ENCODE measurements at places on chromosomes 12 and 14. TPM values are rescaled to one million over a fixed set of nuclear protein-coding genes. Genes with fewer than 3 reads are reported as not detected.

Gene ERP27
- total RNA-seq = 0.37 TPM

Gene CCDC88C
- 1.6 TPM for total RNA-seq

Gene RNU6-7
- not detected for total RNA-seq

Gene KRT78
- not detected for total RNA-seq

Gene RPL41
- total RNA-seq = 4,110 TPM

Gene PPP1R36
- total RNA-seq = 0.56 TPM

Gene PPP1R1A
- 0.54 TPM for total RNA-seq

Gene PLEKHD1
- total RNA-seq = not detected

Gene ANKRD9
- 11.4 TPM for total RNA-seq

Gene KRT73
- not detected for total RNA-seq

Gene OR10P1
- not detected for total RNA-seq

Gene ASPG
- not detected for total RNA-seq

Gene RND1
- 0.39 TPM for total RNA-seq

Gene RNASE3
- total RNA-seq = not detected

Gene PAPLN
- total RNA-seq = 33.1 TPM

Gene LRP1-AS
- not detected for total RNA-seq

Gene DACT1
- total RNA-seq = 6.2 TPM

Gene RASSF8
- total RNA-seq = 56.6 TPM

Gene GAS2L3
- 3.3 TPM for total RNA-seq

Gene CRACR2A
- 4.2 TPM for total RNA-seq

Gene LRRC10
- not detected for total RNA-seq

Gene ADCY4
- 0.94 TPM for total RNA-seq

Gene AQP2
- total RNA-seq = 0.31 TPM

Gene LRR1
- total RNA-seq = 5.7 TPM

Gene IAPP
- total RNA-seq = not detected

Gene YY1
- total RNA-seq = 39.6 TPM

Gene SSPN
- 7.2 TPM for total RNA-seq

Gene TSPAN19
- not detected for total RNA-seq

Gene SLC2A14
- not detected for total RNA-seq

Gene C12orf60
- total RNA-seq = 1.8 TPM

Gene LRTM2
- total RNA-seq = not detected

Gene FOXG1
- 0.05 TPM for total RNA-seq

Gene PZP
- not detected for total RNA-seq

Gene C1R
- total RNA-seq = 903 TPM

Gene DCN
- 2,110 TPM for total RNA-seq

Gene FAM186B
- total RNA-seq = 0.06 TPM

Gene KRT83
- total RNA-seq = not detected

Gene DAO
- total RNA-seq = not detected

Gene CPNE6
- not detected for total RNA-seq

Gene RNU4-1
- under 0.01 TPM for total RNA-seq

Gene KRT72
- not detected for total RNA-seq

Gene MUCL1
- not detected for total RNA-seq

Gene GALNT16
- 0.37 TPM for total RNA-seq

Gene TSHR
- not detected for total RNA-seq

Gene DHRS2
- not detected for total RNA-seq

Gene RASAL1
- total RNA-seq = not detected

Data from cardiac ventricle fibroblast (primary cell).